ENCODE measurements at places on chromosomes 11 and 22.

- no peak for DNase-seq
Observed at GRCh38 chr11:16337421-16338213, 18.7 kb downstream of the SOX6 start.

DNA sequence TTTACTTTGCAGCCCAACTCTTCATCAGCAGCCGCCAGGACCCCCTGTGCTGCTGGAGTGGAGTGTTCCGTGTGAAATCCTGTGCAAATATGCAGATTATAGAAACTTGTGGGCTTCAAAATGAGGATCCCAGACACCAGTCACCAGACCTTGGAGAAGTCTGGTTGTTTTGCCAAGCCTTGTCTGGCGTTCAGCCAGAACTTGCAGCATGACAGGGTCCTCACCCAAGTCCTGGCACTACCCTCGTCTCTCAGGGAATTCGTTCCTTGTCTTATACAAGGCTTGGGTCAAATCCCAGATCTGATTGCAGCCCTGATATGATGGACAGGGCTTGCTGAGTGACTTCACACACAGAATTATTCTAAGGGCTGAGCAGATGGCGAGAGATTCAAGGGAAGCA lies 18.9 kb downstream of the SHISAL1 start:
- peak; percentile 6 for DNase-seq

DNA sequence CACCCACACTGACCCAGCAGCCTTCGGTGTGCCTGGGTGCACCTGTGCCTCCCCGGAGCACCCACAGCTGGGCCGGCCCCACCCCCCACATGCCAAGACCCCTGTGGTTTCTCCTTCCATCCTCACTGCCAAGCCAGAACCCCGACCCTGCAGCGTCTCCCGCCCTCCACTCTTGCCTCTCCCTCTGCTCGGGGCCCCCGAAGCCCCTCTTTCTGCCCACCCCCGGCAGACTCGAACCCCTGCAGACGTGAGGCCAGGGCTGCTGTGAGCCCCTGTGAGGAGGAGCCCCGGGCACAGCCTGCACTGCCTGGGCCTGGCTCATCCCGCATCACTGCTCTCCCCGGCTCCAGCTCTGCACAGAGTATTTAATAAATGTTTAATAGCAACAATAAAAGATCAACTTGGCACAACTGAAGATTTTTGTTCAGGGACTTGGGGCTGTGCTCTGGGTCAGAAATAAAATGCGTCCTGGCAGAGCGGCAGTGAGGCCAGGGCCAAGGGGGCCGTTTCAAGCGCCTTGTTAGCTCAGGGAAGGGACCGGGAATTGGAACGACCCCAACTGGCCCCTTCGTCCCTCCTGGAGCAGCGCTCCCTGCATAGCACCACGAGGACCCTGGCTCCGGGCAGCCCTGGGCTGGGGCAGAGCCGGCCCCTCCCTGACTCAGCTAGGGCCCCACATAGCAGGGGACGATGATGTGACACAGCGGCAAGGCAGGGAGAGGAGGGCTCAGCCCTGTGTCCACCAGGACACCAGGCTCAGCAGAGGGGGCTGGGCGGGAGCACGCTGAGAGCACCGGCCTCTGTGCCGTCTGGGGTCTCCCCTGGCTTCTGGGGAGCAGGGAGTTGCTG lies 520.8 kb downstream of the BRD1 start:
- no peak for DNase-seq

GRCh38 chr22:43845981-43846380 lies 16.3 kb downstream of the SULT4A1 start:
- no peak for DNase-seq

DNA sequence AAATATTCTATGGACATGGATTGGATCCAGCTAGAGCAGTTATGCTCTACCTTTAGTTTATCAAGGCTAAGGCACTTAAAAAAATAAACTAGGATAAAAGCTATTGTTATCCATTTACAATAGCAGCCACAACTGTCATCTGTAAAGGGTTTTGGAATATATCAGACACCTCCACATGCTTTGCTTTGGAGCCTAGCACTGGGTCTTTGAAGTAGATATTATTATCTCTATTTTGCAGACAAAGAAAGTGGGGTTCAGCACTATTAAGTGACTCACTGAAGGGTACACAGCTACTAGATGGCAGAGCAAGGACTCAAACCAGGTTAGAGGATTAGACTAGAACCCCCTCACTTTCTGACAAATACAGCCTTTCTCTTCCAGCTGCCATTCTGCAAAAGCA lies 82.0 kb downstream of the KCNJ1 start:
- DNase-seq: no peak

DNA sequence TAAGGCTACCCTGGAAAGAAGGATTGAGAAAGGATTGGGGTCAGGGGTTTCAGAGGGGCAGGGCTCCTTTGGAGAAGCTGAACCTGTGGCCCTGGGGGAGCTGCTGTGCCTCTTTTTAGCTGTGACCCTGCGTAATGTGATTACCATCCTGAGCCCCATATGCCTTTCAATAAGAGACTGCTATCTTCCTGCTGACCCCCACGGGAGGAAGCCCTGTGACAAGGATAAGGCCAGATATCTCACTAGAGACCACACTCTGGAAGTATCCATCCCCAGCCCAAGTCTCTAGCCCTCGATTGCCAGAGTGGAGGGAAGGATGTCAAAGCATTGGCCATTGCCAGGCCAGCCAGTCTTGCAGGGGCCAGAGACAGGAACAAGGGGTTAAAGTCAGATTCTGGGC lies 4.8 kb upstream of the SLC39A13 start:
- no peak for DNase-seq

DNA sequence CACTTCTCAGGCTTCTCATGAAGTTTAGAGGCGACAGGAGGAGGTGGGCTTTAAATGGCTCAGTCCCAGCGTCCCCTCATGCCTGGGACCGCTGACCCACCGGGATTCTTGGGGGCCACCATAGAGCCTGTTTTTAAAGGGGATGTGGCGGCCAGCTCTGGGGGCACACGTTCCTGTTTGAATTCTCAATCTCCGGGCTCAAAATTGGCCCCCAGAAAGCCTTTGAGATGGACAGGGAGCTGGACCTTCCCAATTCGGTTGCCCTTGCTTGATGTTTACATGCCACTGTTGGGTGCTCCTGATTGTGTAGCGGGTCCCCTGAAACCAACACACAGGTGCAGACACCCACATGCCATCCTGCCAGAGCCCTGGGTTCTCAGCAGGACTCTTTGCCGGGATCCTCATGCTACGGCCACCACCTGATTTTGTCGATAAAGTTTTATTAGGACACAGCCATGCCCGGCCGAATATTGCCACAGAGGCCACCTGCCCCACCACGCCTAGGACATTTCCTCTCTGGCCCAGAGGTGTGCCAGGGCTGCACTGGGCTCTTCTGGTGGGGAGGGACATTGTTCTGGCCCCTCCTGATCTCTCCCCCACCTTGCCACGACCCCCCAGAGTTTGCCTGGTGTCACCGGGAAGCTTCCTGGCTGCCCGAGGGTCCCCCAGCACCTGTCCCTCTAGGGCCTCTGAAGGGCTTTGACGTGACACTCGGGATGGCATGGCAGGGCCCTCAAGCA lies 71.6 kb downstream of the KCNQ1 start:
- DNase-seq: no peak

DNA sequence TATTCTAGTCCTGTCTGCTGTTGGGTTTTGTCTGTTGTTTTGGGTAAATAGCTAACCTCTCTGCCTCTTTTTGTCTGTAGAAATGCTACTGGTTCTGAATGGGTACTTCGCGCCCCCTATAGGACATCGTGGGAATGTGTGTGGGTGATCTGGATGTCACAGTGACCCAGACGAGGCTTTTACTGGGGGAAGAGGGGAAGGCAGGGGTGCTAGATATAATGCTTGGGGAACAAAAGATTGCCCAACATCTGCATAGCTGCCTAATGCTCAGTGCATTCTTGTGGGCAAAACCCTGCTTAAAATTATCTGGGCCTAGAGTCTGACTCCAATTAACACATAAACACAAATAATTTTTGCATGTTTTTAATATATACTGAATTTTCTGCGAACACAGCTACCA lies 57.7 kb downstream of the BMAL1 start:
- DNase-seq: peak; percentile 4

- no peak for DNase-seq
Observed at GRCh38 chr11:44823006-44823405, 96.2 kb downstream of the TSPAN18 start.

DNA sequence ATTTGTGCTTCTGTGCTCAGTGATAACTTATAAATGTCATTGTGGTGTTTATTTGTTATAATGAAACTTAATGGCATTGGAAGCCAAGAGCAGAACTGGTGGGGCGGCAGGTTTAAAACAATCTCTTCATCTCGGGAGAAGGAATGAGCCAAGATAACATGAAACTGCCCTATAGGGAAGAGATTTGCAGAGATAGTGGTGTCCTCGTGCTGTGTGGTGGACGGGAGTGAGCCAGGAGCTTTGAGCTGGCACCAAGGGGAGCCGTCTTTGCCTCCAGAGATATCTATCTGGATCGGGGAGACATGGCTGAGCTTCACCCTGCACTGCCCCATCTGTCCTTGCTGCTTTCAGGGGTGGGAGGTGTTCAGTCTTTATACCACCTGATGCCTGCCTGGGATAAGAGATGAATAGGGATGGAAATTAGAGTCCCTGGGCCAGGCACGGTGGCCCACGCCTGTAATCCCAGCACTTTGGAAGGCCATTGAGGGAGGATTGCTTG lies 189.6 kb downstream of the ST3GAL4 start:
- DNase-seq: no peak

DNA sequence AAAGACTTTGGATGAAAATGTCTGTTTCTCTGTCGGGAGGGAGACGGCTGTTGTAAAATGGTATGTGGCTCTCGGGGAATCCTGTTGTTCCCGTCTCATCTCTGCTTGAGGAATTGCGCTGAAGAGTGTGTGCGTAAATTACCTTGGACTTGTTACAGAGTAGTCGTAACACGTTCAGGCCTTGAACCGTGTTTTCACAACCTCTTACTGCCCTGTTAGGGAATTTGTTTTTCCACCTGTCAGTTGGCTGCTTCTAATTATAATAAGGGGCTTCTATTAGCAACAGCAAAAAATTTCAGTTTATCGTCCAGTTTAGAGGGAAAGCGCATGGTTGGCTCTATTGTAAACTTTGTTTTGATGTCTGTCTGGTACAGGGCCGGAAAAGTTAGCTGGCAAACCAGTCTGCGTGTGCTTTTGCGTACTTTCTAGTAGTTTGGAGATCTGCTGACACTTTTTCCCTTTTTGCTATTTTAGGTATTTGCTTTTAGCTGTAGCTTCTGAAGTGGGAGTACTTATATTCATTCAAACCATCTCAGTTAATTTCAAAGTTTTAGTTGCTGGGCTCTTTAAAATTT lies 1.5 kb downstream of the HIPK3 start:
- no peak for DNase-seq

GRCh38 chr11:19345519-19345847 lies 104.7 kb upstream of the E2F8 start:
- peak; percentile 65 for DNase-seq

GRCh38 chr11:92846491-92847125 lies 122.8 kb upstream of the MTNR1B start:
- DNase-seq: no peak

DNA sequence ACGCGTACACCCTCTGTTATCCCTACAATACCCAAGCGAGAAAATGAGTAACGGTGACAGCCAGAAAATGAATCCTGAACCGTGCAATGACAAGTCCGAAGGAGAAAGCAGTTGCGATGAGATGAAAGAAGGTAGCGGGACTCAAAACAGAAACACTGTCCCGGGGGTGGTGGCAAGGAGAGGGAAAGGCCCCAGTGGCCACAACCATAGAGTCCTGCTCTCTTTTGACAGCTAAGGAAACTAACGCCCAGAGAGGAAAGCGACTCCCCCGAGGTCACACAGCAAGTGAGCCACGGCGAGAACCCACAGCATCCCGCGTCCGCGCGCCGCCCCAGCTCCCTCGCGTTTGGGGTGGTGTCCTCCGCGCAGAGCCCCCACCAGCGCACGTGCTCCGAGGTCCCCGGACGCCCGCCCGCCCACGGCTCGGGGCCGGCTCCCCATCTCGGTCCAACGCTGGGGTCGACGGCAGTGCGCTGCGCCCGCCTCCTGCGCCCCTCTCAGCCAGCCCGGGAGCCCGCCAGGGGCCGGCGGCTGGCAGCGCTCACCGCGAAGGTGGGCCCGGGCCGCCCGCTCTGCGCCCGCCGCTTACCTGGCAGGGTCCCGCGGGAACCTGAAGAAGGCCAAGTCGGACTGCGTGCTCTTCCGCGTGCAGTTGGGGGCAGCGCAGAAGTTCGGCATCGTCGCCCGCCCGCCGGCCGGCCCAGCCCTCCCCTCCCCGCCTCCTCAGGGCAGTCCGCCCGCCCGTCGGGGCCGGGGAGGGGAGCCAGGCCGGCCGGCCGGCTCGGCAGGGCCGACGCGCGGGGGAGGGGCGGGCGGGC lies 564 bp downstream of the THAP12 start:
- no peak for DNase-seq

- no peak for DNase-seq
Observed at GRCh38 chr11:58923300-58923788, 15.9 kb upstream of the GLYATL1 start.

DNA sequence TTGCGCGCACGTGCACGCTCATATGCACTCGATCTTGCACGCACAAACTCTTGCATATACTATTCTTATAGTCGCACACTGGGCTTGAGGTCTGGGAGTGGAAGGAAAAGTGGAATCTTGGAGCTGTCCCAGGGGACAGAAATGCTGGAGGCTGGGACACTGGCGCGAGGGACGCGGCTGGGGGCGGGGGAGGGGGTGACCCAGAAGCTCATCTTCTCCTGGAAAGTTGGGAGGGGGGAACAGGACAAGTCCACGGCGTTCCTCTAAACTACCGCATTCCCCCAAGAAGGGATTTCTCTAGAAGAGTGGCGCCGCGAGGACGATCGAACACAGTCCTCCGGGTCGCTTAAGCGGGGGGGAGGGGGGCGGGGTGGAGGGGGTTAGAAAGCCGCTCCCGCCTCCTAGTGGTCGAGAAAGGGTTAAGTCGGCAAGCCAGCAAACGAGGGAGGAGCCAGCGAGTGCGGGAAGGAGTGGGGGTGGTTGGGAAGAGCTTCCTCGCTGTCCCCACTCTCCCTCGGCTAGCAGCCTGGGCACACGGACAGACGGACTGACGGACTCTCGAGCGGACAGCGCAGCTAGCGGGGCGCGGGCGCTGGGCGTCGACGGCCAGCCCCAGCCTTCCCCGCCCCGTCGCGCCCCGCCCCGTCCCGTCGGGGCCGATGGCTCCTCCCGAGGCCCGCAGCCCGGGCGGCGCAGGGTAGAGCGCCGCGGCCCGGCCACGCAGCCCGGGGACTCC lies at the start of gene RTN4RL2:
Gene RTN4RL2, plus strand, starts transcription at position 507 of the 736 bp plus-strand sequence. CDS start 338 bp downstream, outside the sequence.
- DNase-seq: peak; percentile 85

DNA sequence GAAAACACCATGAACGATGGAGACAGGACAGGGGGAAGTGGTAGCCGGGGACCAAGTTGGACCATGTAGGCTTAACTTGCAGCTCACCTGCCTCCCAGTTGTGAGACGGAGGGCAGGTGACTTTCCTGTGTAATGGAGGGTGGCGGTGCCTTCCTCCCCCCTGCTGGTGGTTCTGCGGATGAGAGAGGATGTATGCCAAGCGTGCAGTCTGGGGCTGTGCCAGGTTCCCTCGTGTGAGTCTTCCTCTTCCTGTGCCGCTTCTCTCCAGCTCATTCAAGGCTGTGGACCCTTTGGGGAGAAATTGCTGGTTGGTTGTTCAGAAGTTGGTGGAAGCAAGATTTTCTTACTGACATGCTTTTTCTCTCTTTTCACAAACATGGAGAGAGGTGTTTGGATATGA lies 35.1 kb downstream of the MPPED1 start:
- peak; percentile 86 for DNase-seq

GRCh38 chr11:2770096-2770751 lies 70.4 kb upstream of the KCNQ1OT1 start:
- DNase-seq: no peak

Data from NCI-H2171 treated with DMSO at 0.1 percent for 48 hours (cell line).